ENCODE measurements at places on chromosomes 7 and 10.

- DNase-seq: no peak
Measured at GRCh38 chr7:47654672-47655298, 72.9 kb upstream of the TNS3 start.

- no peak for DNase-seq
Measured at GRCh38 chr7:4739528-4739992, 35.9 kb upstream of the AP5Z1 start.

- no peak for DNase-seq
Measured at GRCh38 chr7:110119883-110120581, 970.9 kb upstream of the LRRN3 start.

DNA sequence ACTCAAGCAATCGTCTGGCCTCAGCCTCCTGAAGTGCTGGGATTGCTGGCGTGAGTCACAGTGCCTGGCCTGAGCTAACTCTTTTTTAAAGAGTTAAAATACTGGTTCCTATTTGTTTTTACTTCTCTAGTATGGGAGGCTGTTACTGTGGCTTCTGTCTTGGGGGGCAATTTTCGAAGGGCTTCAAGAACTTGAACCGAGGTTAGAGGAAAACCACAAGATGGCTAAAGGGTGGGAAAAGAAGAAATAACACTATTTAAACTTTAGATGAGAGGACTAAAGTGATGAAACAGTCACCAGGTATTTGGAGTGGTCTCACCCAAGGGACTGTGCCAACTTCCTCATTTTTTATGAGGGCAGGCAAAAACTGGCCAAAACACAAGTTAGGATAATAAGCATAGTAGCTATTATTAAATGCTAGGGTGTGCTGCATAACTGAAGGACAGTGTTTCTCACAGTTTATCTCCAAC, 17.8 kb downstream of the MET start:
- DNase-seq: no peak

DNA sequence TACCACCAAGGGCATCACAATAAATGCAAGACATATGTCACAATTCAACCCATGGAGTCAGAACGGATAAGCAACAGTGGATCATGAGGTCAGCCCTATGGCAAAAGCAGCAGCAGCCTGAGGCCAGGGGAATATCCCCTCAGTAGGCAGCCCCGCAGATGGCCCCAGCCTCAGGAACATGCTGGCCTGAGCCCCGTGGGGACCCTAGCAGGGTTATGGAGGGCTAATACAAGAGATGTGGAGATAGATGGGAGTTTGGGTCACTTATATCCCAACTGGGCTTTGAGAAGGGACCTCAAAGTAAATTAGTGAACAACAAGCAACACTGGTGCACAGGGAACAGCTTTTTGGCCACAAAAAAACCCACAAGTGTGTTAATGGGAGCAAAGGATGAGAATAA, 9.1 kb downstream of the TMEM72 start:
- no peak for DNase-seq

- no peak for DNase-seq
Measured at GRCh38 chr7:137967143-137968018, 34.5 kb downstream of the CREB3L2 start.

- no peak for DNase-seq
Measured at GRCh38 chr7:2523461-2523936, 3.9 kb downstream of the LFNG start.

DNA sequence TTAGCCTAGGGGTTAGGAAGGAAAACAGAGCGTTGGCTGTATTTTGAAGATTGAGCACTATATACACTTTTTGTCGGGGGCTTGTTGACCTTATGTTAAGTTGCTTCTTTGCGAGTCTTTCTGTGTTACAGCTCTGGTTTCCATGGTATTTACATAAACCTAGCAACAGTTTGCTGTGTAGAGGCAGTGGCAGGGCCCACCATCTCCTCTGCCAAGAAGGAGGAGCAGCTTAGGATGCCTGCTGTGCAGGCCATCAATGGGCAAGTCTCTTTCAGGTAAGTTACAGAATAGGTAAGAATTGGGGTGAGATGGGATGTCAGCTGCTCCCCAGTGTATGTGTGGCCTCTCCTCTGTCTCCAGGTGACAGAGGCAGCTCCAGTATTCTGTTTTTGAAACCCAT, 485.5 kb downstream of the LRMDA start:
- no peak for DNase-seq

- no peak for DNase-seq
Measured at GRCh38 chr7:42014625-42015618, 222.1 kb downstream of the GLI3 start.

DNA sequence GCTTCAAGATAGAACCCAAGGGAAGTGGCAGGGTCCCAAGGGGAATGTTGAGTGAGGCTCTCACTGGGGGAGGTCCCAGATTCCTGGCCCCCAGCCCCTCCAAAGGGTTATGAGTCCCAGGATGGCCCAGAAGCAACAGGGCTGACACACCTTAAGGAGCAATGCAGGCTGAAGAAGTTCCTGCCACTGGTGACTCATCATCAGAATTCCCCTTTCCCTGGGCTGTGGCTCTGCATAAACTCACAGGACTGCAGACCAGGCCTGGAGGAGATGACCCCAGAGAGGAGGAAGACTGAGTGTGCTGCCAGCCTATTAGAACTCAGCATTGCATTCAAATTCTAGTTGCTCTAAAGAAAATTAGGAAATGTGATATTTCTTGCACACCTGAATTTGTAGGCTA, 126.7 kb downstream of the DPP6 start:
- DNase-seq: no peak

DNA sequence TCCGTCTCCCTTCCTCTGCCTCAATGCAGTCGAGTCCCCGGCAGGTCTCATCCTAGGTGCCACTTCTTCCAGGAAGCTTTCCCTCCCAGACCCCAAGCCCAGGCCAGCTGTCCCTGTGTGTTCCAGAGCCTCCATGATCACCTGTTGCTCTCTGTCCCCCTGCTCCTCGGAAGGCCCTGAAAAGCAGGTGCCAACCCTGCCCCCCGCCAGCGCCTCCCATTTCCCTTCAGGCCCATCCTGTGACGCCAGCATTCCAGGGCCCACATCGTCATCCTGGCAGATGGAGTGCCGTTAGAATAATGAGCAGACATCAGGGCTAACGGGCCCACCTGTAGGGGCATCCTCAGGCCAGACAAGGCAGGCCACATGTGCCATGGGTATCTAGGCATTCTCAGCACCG, 253.0 kb upstream of the PPP2R2D start:
- DNase-seq: no peak

DNA sequence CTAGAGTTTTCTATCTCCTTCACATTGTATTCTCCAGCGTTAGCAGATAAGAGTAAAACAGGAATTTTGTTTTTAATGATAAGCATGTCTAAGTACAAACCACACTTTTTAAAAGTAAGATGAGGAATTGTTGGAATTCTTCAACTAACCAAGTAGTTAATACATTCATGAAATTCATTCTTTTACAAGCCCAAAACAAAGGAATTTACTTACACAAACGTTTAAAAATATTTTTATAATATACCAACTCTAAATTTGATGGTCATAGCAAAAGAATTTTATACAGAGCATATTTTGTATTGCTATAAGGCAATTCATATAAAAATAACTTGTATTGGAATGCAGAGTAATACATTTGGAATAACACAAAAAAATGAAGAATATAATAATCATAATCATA, 51.3 kb downstream of the TWIST1 start:
- no peak for DNase-seq

- DNase-seq: no peak
Measured at GRCh38 chr7:36079446-36080025, 73.5 kb upstream of the EEPD1 start.

GRCh38 chr7:27237735-27238334, 4.8 kb upstream of the EVX1 start:
- no peak for DNase-seq

- DNase-seq: no peak
Measured at GRCh38 chr7:43589133-43589478, 6.2 kb downstream of the STK17A start.

- no peak for DNase-seq
Measured at GRCh38 chr7:155469-155900, 36.9 kb upstream of the FAM20C start.

- DNase-seq: no peak
Measured at GRCh38 chr10:8238986-8239385, 184.5 kb downstream of the GATA3 start.

- no peak for DNase-seq
Measured at GRCh38 chr7:75624134-75624832, 114.5 kb downstream of the HIP1 start.

DNA sequence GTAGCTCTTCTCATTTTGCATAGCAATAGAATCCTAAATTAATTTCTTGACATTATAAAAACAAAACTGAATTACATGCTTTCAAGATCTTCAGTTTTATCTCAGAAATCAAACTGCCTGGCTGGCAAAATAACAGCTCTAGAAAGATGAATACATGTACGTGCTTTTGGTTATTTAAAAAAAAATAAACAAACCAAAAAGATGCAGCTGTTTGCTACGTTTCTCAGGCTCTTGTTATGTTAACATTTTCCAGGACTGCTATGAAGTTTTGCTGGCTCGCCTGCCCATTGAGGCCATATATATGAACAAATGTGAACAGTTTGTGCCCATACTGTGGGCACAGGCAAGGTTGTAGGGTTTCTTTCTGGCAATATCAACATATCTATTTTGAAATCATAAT, 86.6 kb downstream of the ODAD2 start:
- no peak for DNase-seq

GRCh38 chr7:24821045-24821753, 63.9 kb upstream of the GSDME start:
- DNase-seq: peak; percentile 52

DNA sequence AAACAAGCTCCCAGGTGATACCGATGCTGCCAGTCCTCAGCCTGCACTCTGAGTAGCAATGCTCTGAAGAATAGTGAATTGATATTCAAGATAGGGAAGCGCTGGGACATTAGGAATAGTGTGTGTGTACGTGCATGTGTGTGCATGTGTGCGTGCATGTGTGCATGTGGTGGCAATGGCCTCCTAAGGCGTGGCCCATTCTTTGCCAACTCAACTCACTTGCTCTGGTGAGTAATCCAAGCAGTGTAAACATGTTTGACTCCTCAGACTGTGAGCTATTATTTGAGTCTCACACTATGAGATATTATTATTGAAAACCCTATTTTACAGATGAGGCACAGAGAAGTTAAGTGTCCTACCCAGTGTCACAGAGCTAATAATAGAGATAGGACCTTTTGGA, 186.6 kb downstream of the RAB11FIP2 start:
- no peak for DNase-seq

DNA sequence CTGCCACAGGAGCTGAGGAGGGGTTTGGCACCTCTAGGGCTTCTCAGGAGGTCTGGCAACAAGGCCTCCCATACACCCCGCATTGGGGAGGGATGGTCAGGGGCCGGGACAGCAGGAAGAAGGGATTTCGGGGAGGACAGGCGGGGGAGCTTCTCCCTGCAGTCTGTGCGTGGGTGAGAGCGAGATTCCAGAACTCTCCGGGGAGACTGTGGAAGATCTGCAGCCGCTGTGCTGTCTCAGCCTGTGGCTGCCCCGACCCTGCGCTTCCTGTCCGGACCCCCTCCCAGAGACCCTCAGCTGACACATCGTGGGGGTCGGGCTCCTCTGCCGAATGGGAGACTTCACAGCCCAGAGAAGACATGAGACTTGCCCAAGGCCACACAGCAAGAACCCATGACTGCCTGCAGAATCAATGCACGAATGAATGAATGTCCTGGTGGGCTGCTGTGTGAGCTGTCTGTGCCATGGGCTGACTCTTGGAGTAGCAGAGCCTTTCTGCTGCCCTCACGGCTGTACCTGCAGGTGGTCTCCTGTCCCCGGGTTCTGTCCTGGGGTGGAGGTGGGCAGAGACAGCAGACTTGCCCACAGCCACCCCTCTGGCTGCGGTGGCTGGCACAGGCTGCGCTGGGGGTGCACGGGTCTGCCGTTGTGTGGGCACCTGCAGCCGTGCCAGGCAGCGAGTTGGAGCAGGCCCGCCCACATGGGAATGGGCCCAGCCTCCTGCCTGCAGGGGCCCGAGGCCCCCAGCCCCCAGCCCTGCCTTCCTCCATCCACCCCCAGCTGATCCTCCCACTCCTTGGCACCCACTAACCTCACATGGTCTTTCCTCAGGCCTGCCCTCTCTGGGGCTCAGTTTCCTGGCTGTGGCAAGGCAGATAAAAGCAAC, 16.3 kb upstream of the LFNG start:
- DNase-seq: no peak

DNA sequence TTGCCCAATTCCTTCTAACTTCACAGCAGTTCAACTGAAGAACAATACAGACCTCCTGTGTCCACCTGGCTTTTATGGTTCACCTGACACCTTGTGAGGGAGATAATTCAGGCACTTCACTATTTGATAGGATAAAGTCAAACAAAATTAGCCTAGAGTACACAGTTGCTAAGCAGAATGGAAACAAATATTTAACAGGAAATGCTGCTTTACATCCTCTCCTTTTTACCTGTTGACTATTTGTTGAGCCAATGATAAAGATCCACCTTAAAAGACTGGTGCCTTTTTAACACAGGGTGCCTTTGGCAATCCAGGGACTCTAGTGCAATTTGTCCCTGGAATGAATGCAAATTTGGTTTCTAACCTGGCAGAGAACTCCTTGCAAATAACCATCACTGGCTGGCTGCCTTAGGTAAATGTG, 39.8 kb downstream of the ITPRID1 start:
- DNase-seq: no peak

- no peak for DNase-seq
Measured at GRCh38 chr7:74718336-74718735, 55.5 kb upstream of the NCF1 start.

GRCh38 chr7:122442929-122443328, 138.4 kb upstream of the FEZF1 start:
- no peak for DNase-seq

GRCh38 chr7:158252837-158253669, 334.6 kb downstream of the PTPRN2 start:
- no peak for DNase-seq

DNA sequence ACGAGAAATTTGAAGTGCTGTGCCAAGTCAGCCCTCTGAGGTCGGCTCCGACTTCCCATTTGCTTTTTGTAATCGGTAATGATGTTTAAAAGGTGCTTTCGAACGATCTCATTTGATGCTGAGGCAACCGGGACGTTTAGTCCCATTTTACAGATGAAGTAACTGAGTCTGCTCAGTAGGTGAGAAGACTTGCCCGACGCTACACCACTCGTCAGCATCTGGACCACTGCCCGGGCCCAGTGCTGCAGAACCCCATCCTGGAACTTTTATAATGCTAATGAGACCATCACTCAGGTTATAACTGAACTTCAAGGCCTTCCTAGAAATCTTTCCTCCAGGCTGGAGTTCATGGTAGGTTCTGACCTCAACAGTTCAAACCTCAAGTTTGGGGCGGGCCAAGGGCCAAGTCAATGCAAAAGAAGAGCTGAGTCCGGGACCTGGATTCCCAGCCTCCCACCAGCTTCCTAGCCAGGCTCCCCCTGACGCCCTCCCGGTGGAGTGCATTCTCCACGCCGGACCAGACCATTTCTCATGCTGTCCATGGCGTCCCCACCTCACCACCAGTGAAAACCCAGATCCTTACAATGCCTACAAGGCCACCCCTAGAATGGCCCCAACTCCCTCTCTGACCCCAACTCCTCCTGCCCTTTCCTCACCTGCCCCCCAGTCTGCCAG, 699 bp upstream of the PDLIM1 start:
- DNase-seq: no peak

GRCh38 chr10:92354587-92354986, 63.6 kb downstream of the MARCHF5 start:
- no peak for DNase-seq

All from stimulated activated CD4-positive, alpha-beta T cell treated with anti-CD3 and anti-CD28 coated beads, Interleukin-1b, Interleukin-23, amount 100 ng/mL, for 1 hour (primary cell).